Activated B cell treated with CpG ODN at 0.5 μM for 24 hours (primary cell): ENCODE measurements at places on chromosomes 3 and 15. TPM values are rescaled to one million over a fixed set of nuclear protein-coding genes. Genes with fewer than 3 reads are reported as not detected.

TEX9 gene
- 29.7 and 31.3 TPM in 2 replicates for total RNA-seq

- DNase-seq: no peak
Observed at GRCh38 chr3:184788751-184789150, 23.2 kb upstream of the VPS8 start.

MRPL46 gene
- total RNA-seq: 29.6 and 31.2 TPM in 2 replicates

CFAP100 gene
- total RNA-seq: not detected in 2 replicates

HLTF gene
- total RNA-seq: 16.4 and 18.3 TPM in 2 replicates

ISLR gene
- not detected in 2 replicates for total RNA-seq

LEKR1 gene
- 2.8 and 2.9 TPM in 2 replicates for total RNA-seq

GRCh38 chr3:42544492-42545283 lies 37.1 kb downstream of the SEC22C start:
- DNase-seq: no peak

LTF gene
- 0.10 TPM in 1 of 2 replicates, not detected in the other for total RNA-seq

GRCh38 chr15:41501931-41502794 lies 8.5 kb downstream of the ITPKA start:
- peak; percentile 35 for DNase-seq

- no peak for DNase-seq
Observed at GRCh38 chr15:38042707-38043445, 108.4 kb downstream of the TMCO5A start.

- DNase-seq: no peak
Observed at GRCh38 chr15:38696109-38696727, 131.6 kb upstream of the RASGRP1 start.

- no peak for DNase-seq
Observed at GRCh38 chr3:150218841-150219240, 189.3 kb upstream of the TSC22D2 start.

DNA sequence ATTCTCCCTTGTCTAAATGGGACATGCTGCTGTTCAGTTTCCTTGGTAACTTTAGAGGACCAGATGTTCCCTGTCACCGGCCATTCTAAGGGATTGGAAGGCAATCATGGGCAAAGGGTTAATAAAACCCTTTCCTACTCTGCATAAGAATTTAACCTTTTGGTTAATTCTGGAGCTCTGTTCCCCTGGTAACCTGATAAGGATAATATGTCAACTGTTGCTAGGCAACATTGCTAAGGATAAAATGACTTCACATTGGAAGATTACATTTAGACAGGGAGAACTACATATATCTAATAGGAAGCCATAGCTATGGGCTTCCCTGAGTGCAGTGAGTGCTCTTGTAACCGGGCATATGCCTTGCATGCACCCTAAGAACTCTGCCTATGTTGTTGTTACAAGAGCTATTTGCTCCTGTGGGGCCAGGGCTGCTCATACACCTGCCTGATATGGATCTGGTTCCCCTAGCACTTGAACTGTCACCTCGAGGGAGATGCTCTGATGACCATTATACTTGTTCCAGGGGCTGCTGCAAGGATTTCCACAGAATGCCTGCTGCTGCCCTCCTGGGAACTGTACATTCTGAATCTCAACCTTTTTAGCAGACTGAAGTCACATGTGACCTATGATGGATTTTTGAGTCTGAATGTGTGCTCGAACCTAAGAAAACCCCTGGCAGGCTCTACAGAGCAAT lies 326.3 kb upstream of the PDZRN3 start:
- DNase-seq: no peak

DNA sequence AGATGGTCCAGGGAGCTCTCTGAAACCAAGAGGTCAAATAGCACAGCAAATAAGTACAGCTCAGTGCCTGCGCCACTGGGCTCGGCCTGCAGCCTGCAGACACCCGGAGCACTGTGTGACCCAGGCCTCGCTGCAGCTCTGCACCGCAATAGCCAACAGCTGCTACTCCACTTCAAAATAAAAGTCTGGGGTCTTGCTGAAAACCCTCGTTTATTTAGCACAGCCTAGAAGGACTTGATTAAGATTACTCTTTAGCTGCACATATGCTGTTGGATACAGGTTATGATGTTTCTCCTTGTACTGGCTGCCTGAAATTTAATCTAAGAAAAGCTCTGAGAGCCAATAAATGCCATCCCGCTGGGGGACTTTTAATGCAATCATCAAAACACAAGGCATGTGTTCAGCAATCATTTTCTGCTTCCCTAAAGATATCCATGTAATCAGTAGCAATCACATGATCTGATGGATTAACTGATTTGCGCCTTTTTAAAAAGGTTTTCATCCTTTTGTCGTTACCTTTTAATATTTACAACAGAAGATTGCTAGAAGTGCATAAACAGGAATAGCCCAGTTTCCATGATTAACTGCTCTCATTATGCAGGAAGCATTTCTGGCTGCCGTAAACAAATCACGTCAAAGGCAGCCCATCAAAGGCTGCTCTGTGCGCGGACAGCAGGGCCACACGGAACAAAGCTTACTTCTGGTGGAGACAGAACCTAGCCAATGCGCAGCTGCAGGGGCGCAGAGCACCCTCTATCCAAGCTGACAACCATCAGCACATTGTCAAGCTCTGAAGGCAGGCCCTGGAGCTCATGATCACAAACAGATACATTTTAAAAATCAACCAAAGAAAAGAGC lies 58.8 kb downstream of the CLASP2 start:
- no peak for DNase-seq

PRSS50 gene
- total RNA-seq: not detected in 2 replicates

MAP6D1 gene
- 0.78 and 1.9 TPM in 2 replicates for total RNA-seq

GRCh38 chr15:62212741-62213140 lies 47.7 kb upstream of the C2CD4B start:
- DNase-seq: no peak

DNA sequence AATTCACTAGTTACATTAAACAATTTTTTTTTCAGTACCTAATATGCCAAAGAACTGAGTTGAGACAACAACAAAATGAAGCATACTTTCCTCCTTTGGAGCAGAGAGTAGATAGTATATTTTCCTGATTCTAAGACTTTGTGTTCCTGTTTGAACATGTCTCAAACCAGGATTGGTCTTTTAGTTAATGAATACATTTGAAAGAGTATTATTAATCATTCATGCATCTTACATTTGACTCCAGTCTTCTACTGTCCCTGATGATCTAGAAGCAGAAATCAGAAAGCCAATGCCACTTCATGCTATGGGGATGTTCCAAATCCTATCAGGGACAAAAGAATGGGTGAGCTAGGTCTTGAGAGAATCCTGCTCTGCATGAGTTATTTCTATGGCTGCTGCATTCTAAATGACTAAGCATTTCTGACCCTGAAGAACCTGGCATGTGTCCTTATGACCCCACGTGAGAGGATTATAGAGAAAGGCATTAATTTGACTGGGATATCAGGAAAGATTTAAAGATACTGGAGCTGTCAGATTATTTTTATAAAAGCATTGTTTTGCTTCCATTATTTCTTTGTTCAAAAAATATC lies 32.9 kb upstream of the MBNL1 start:
- DNase-seq: no peak

- no peak for DNase-seq
Observed at GRCh38 chr15:69337138-69337537, 38.4 kb downstream of the PAQR5 start.

DNA sequence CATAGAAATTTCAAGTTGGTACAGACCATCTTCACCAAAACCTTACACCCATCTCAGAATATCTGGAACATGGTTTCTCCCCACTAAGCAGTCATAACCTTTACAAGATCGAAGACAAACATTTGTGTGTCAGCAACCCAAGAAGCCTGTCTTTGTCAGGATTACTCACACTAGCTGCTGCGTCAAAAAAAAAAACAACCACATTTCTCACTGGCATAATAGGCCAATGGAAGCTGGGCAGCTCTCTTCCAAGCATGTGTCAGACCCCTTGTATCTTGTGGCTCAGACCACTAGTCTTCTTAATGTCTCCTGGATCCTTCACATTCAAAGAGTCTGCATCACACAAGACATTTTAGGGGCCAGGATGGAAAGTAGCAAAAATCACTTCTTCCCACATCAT lies 266.9 kb upstream of the IGF1R start:
- no peak for DNase-seq

GRCh38 chr3:184260724-184261269 lies 556 bp downstream of the CAMK2N2 start:
- DNase-seq: no peak

DNA sequence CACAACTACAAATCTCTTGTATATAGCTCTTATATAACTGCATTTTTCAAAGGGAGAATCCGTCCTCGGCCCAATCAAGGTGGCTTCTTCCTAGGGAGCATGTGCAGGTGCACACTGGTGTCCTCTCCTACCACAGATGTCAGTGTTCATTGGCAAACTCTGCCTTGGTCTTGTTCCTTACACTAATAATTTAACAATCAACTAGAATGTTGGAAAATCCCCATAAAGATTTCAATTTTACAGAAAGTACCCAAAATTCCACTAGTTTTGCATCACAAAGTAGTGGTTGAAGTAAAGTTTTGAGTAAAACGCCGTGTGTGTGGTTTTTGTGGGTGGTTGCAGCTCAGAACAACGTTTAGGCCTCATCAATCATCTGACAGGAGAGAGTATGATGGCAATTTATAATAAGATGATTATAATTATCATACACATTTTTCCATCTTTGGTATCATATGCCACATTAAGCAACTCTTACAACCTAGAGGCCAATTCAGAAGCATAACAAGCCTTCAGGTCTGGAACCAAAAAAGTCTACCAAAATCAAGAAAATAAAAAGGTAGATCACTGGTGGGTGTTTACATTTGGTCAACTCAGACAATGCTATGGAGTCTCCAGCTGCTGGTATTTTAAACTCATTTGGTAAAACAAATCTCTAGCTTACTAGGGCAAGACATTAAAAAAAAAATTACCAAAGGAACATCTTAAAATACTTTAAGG lies 128.9 kb upstream of the BHLHE40 start:
- no peak for DNase-seq

DNA sequence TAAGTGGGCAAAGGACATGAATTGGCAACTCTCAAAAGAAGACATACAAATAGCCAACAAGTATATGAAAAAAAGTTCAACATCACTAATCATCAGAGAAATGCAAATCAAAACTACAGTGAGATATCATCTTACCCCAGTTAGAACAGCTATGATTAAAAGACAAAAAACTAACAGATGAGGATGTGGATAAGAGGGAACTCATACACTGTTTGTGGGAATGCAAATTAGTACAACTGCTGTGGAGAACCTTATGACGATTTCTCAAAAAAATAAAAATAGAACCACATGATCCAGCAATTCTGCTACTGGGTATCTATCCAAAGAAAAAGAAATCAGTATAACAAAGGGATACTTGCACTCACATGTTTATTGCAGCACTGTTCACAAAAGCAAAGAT lies 28.6 kb downstream of the NEK10 start:
- DNase-seq: no peak

CEP19 gene
- total RNA-seq: 4.0 and 4.1 TPM in 2 replicates

DNA sequence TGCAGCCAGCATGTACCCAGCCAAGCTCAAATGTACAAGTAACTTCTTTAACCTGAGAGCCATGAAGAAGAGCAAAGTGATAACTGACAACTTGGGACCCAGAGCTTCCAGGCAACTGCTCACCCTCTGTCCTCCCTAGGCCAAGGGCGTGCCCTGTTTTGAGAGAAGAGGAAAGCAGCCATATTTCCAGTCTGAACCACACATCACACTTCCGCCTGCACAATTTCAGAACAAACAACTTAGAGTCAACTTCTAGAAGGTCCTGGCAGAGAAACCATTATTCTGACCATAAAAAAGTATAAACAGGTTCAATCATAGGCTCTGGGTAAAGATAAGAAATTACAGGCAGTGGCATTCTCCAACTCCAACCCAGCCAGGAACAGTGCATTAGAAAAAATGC lies 50.1 kb downstream of the ITGB5 start:
- no peak for DNase-seq

DNA sequence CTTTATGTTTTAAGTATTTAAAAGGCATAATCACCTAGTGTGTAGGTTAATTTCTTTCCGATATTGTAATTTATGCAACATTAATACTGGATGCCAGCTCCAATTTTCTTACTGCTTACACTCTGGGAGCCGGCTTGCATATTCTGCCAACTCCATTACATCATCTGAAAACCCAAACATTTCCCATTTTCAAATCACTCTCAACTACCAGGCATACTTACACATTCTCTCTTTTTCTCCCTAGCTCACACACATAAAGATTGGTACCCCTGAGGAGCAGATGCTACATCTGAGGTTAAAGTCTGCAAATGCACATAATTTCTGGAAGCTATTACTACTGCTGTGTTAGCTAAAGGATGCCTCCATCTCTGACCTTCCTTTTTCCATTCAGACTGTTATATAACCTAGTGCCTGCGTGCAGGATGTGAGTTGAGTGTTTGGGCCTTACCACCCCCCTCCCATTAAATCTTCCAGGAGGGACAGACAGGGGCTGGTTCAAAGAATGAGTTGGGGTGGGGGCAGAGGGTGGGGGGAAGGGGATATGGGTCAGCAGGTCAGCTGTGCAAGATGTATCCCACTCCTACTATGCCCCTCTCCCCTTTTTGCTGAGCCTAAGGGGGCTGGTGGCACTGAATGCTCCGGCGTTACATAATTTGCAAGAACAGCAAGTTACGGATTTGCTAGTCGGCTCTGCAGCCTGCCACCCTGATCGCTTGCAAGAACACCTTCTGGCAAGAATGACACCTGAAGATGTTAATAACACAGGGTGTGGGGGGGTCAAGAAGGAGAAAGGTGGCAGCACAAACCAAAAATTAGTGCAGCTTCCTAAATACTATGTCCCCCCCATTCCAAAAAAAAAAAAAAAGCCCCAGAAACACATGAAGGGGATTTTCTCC lies 2.5 kb downstream of the RORA start:
- no peak for DNase-seq

CNTN4 gene
- 0.05 TPM in 1 of 2 replicates, not detected in the other for total RNA-seq

- no peak for DNase-seq
Observed at GRCh38 chr3:153354641-153355040, 192.6 kb downstream of the RAP2B start.

DNA sequence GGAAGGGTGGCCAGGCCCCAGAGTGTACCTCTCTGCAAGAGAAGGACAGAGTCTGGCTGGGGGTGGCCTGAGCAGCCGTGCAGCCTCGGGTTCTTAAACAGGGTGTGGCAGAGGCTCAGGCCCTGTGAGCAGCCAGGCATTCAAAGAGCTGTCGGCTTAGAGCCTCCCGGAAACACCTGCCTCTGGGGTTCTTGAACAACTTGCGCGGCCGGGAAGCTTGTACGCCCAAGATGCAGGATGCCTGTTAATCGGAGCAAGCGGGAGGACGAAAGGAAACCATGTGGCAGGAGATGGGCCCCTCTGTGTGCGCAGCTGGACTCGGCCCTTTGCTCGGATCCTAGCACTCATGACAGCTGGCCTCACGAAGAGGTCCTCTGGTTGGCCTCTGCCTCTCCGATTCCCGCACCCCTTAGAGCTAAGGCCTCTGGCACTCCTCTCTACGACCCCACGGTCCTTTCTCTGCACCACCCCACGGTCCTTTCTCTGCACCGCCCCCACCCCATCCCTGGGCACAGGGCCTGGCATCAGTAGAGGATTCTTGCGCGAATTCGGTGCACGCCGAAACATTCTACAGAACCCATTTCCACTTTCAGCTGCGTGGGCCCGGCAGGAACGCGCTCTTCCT lies 23.9 kb upstream of the TXNRD3 start:
- no peak for DNase-seq

DNA sequence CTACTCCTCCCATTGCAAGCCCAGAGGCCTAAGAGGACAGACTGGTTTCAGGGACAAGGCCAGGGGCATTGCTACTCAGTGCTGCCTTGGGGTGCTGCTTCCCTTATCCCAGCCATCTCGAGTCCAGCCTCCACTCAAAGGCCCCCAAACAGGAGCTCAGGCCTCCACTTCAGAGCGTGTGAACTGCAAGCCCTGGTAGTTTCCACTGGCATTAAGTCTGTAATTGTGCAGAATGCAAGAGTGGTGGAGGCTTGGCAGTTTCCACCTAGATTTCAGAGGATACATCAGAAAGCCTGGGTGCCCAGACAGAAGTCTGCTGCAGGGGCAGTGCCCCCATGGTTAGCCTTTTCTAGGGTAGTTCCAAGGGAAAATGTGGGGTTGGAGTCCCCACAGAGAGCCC lies 192.8 kb upstream of the ST8SIA2 start:
- no peak for DNase-seq
